B cell (primary cell): ENCODE measurements at places on chromosomes 16 and 17. TPM values are rescaled to one million over a fixed set of nuclear protein-coding genes. Genes with fewer than 3 reads are reported as not detected.

HCRT gene
- polyA plus RNA-seq = not detected in 2 replicates

RHBDL1 gene
- polyA plus RNA-seq = 1.6 and 2.9 TPM in 2 replicates

MAP2K6 gene
- polyA plus RNA-seq = 2.4 and 3.4 TPM in 2 replicates

MRPS23 gene
- polyA plus RNA-seq = 9.0 and 10.3 TPM in 2 replicates

RTN4RL1 gene
- 0.03 TPM in 1 of 2 replicates, not detected in the other for polyA plus RNA-seq

CACNB1 gene
- polyA plus RNA-seq = 3.4 and 3.8 TPM in 2 replicates

TBC1D3 gene
- polyA plus RNA-seq = 0.71 TPM in 1 of 2 replicates, not detected in the other

GNG13 gene
- polyA plus RNA-seq = not detected in 2 replicates

SOX9 gene
- 0.03 TPM in 1 of 2 replicates, not detected in the other for polyA plus RNA-seq

DUSP3 gene
- 8.9 and 13.7 TPM in 2 replicates for polyA plus RNA-seq

CACNG5 gene
- not detected in 2 replicates for polyA plus RNA-seq

CDRT15L2 gene
- polyA plus RNA-seq = not detected in 2 replicates

PIRT gene
- not detected in 2 replicates for polyA plus RNA-seq

RAPGEFL1 gene
- 3.0 and 5.7 TPM in 2 replicates for polyA plus RNA-seq

MT1F gene
- polyA plus RNA-seq = 2.2 and 5.3 TPM in 2 replicates

DNA sequence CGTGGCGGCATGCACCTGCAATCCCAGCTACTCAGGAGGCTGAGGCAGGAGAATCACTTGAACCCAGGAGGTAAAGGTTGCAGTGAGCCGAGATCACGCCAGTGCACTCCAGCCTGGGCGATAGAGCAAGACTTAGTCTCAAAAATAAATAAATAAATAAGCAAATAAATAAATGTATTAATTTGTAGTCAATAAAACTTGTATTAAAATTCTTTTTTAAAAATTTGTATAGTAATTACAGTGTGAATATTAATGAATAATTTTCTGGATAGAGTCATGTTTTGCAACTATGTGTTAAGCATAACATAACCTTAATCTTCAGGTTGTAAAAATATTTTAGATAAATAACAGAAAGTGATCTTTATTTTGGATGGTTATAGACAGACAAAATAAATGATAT, 27.2 kb upstream of the DUSP14 start:
- no peaks in the 10 kb centered on the region for H3K27me3 ChIP-seq
- H3K27ac ChIP-seq = no peak overlapping the region
- peaks cover 7% of the 10 kb centered on the region for H3K36me3 ChIP-seq

GRCh38 chr17:19016881-19017280, 12.3 kb upstream of the FAM83G start:
- no peak for DNase-seq
- H3K27ac ChIP-seq = no peak overlapping the region
- H3K27me3 ChIP-seq = no peaks in the 10 kb centered on the region
- no peak overlapping the region for H3K4me3 ChIP-seq
- H3K4me1 ChIP-seq = no peaks in the 10 kb centered on the region

DNA sequence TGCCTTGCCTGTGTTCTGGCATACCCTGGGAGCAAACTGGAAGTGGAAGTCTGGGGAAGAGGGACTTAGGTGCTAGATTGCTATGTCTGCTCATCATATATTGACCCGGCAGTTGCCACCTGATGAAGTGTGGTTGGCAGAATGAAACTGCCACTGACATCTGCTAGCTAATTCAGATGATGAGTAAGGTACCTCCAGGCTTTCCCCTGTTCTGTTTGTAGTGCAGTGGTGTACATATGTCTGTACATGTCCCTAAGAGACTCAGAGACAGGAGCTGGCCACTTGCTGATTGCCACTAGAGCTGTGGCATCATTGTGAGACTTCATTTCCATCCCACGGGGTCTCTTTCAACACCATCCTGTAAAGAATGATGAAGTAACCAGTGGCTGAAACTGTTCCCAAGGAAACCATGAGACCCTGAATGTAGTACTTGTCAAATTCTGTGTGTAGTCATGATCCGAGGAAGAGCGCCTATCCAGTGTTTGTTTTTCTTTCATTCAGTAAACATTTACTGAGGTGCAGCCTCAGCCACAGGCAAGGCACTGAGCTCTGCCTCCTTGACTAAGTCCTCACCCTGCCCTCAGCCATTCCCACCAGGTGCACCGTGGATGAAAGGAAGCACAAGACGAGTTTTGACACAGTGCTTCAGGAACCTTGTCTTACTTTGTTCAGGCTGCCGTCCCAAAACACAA, 13.2 kb downstream of the CLUAP1 start:
- H3K4me1 ChIP-seq = no peaks in the 10 kb centered on the region
- no peak overlapping the region for H3K27ac ChIP-seq
- no peaks in the 10 kb centered on the region for H3K27me3 ChIP-seq
- no peak overlapping the region for H3K4me3 ChIP-seq
- no peak for DNase-seq
- no peaks in the 10 kb centered on the region for H3K36me3 ChIP-seq

DNA sequence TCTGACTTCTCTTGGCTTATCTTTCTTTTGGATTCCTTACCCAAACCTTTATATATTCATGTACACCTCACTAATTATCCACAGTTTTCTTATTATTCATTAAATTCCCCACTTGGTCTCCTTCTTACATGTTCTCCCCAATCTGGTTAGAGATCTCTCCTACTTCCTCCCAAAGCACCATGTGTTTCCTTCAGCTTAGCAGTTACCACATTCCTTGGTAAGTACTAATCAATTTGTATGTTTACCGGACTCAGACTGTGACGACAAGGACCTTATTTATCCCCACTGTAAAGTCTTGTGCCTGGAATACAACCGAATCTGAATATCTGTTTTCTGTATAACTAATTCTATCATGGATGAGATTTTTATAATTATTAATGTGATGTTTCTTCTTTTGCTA, 389.5 kb downstream of the KCNJ2 start:
- no peak overlapping the region for H3K4me3 ChIP-seq
- no peaks in the 10 kb centered on the region for H3K27me3 ChIP-seq
- no peak overlapping the region for H3K27ac ChIP-seq
- no peaks in the 10 kb centered on the region for H3K4me1 ChIP-seq

GRCh38 chr17:7318121-7318860, 3.1 kb upstream of the GPS2 start:
- no peak overlapping the region for H3K27ac ChIP-seq
- no peaks in the 10 kb centered on the region for H3K27me3 ChIP-seq
- H3K4me1 ChIP-seq = peaks cover 17% of the 10 kb centered on the region
- no peak overlapping the region for H3K4me3 ChIP-seq
- H3K36me3 ChIP-seq = no peaks in the 10 kb centered on the region
- no peak for DNase-seq

DNA sequence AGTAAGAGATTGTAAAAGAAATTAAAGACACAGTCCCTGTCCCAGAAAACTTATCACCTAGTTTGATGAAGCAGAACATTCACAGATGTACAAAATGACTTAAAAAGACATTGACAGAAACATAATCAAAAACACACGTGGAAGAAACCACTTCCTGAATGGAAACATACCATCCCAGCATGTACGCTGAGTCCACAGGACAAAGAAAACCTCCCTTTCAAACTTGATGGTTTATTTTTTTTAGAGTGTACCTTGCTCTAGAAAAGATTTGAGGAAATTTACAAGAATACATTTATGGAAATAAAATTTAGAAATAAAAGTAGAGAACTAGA, 140.9 kb downstream of the PMP22 start:
- no peak overlapping the region for H3K4me3 ChIP-seq
- no peak for DNase-seq
- H3K4me1 ChIP-seq = no peaks in the 10 kb centered on the region
- H3K27ac ChIP-seq = no peak overlapping the region

DNA sequence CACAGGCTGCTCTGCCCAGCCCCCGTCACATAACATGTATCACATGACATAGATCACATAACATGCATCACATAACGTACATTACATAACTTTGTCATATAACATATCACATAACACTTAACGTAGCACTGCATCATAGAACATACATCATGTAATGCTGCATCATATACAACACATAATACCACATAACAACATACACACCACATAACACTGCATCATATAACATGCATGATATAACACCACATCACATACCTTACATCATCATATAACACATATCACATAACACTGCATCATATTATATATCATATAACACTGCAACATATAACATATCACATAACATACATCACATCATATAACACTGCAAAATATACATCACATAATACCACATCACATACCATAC, 83.8 kb downstream of the AXIN2 start:
- H3K36me3 ChIP-seq = no peaks in the 10 kb centered on the region
- no peaks in the 10 kb centered on the region for H3K27me3 ChIP-seq

- DNase-seq = no peak
- H3K27me3 ChIP-seq = no peaks in the 10 kb centered on the region
- no peak overlapping the region for H3K27ac ChIP-seq
- no peaks in the 10 kb centered on the region for H3K36me3 ChIP-seq
- no peaks in the 10 kb centered on the region for H3K4me1 ChIP-seq
- H3K4me3 ChIP-seq = no peak overlapping the region
Measured at GRCh38 chr16:65297453-65297852, 175.6 kb upstream of the CDH11 start.

DNA sequence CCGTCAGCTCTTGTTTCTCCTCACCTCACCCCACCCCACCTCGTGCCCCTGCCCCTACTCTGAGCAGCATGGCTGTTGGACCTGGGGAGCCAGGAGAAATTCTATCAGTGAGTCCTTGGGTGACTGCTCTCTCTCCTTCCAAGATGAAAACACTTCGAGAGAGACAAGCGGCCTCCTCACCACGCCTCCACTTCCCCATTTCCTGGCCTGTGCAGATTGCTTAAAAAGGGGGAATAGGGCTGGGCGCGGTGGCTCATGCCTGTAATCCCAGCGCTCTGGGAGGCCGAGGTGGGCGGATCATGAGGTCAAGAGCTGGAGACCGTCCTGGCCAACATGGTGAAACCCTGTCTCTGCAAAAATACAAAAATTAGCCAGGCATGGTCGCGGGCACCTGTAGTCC, 9.5 kb downstream of the DLX4 start:
- H3K27me3 ChIP-seq = peaks cover 53% of the 10 kb centered on the region
- no peak overlapping the region for H3K27ac ChIP-seq
- H3K36me3 ChIP-seq = no peaks in the 10 kb centered on the region
- H3K4me1 ChIP-seq = no peaks in the 10 kb centered on the region
- H3K4me3 ChIP-seq = no peak overlapping the region

- H3K36me3 ChIP-seq = no peaks in the 10 kb centered on the region
- peak overlapping the region; percentile 5 for H3K4me3 ChIP-seq
- H3K27me3 ChIP-seq = no peaks in the 10 kb centered on the region
- no peak overlapping the region for H3K27ac ChIP-seq
- no peaks in the 10 kb centered on the region for H3K4me1 ChIP-seq
- DNase-seq = no peak
Measured at GRCh38 chr17:6853764-6854442, 22.4 kb upstream of the TEKT1 start.

- no peaks in the 10 kb centered on the region for H3K27me3 ChIP-seq
- no peak overlapping the region for H3K4me3 ChIP-seq
- H3K27ac ChIP-seq = no peak overlapping the region
- H3K4me1 ChIP-seq = no peaks in the 10 kb centered on the region
Measured at GRCh38 chr17:18217412-18218015, 7.9 kb upstream of the LLGL1 start.

DNA sequence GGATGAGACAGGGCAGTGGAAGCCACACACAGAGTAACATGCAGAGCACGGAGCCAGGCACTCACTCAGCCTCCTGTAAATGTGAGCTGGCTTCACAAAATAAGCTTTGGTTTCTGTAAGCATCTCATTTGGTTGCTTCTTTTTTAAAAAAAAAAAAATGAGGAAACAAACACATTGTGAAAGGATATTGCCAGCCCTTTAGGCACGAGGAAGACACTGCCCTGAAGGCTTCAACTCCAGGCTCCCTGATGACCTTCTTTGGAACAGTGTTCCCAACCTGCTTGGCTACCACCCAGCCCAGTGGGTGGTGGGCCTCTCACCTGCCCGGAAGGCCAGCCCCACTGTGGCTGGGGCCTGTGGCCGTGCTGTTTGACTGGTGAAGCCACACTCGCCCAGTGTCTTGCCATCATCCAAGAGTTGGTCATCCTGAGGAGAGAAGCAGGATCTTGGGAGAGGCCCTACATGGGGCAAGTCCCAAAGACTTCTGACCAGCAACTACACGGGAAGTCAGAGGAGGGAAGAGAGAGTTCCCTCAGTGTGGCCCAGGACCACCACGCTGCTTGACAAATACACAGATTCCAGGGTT, 1.9 kb downstream of the ELOB start:
- no peaks in the 10 kb centered on the region for H3K27me3 ChIP-seq
- H3K36me3 ChIP-seq = no peaks in the 10 kb centered on the region
- no peak for DNase-seq
- H3K4me3 ChIP-seq = no peak overlapping the region
- H3K27ac ChIP-seq = no peak overlapping the region

GRCh38 chr17:76013377-76013932, 12.8 kb downstream of the CDK3 start:
- H3K36me3 ChIP-seq = no peaks in the 10 kb centered on the region
- no peak overlapping the region for H3K4me3 ChIP-seq
- peaks cover 7% of the 10 kb centered on the region for H3K4me1 ChIP-seq
- H3K27ac ChIP-seq = no peak overlapping the region
- peaks cover 7% of the 10 kb centered on the region for H3K27me3 ChIP-seq

DNA sequence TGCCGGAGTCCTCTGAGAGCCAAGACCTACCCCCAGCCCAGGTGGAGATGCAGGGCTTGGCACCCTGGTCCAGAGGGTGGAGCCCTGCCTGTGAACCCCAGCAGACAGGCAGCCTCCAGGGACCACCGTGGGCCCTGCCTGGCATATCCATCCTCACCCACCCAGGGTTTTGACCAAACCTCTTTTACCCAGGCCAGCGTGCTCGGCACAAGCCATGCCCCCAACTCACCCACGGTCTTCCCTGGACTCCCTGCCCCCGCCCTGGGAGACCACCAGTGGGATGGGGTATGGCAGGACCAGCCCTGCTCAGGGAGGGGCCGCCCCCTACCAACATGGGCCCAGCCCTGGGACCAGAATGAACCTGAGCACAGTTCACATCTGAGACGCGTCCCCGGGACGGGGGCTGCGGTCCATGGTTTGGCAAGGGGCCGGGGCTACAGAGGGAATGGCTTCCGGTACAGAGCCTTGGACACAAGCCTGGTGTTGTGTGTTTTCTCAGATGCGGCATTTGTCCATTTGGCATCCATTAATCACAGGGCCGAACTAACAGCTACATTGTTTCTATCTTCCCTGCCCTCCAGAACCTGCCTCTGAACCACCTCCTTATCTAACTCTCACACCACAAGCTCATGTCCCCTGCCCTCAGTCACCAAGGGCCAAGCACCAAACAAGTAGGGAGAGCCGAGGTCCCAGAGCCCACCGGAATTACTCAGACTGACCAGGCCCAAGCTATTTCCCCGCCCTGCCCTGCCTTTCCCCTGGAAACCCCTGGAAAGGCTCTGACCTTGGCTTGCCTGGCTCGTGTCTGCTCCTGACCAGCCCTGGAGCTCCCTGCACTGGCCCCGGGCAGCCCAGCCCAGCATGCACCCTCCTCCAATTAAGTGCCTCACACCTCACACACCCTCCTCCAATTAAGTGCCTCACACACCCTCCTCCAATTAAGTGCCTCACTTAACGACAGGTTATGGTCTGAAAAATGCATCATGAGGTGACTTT, 14.1 kb downstream of the HS3ST6 start:
- no peak for DNase-seq
- H3K4me3 ChIP-seq = no peak overlapping the region
- no peaks in the 10 kb centered on the region for H3K4me1 ChIP-seq
- H3K36me3 ChIP-seq = no peaks in the 10 kb centered on the region

- no peak overlapping the region for H3K4me3 ChIP-seq
- no peaks in the 10 kb centered on the region for H3K4me1 ChIP-seq
- no peak overlapping the region for H3K27ac ChIP-seq
- H3K36me3 ChIP-seq = no peaks in the 10 kb centered on the region
Measured at GRCh38 chr16:86764551-86764950, 186.2 kb downstream of the FOXL1 start.

- peaks cover 69% of the 10 kb centered on the region for H3K36me3 ChIP-seq
- H3K4me1 ChIP-seq = peaks cover 31% of the 10 kb centered on the region
- H3K4me3 ChIP-seq = no peak overlapping the region
- no peaks in the 10 kb centered on the region for H3K27me3 ChIP-seq
- H3K27ac ChIP-seq = no peak overlapping the region
Measured at GRCh38 chr17:48054238-48055185, 6.4 kb downstream of the NFE2L1 start.
